ENCODE measurements at places on chromosomes 16 and 17. TPM values are rescaled to one million over a fixed set of nuclear protein-coding genes. Genes with fewer than 3 reads are reported as not detected.
A peak's percentile ranks its signal among the peaks of the same experiment; 100 is the strongest.

Gene KRT33A
- not detected for total RNA-seq

GRCh38 chr17:58242171-58242784 lies 3.9 kb downstream of the LPO start:
- no peak for DNase-seq

Gene CDH8
- 0.69 TPM for total RNA-seq

Gene AMZ2
- 55.4 TPM for total RNA-seq

Gene B3GNT9
- total RNA-seq: 0.64 TPM

Gene TMEM100
- total RNA-seq: not detected

Gene TBC1D16
- 3.4 TPM for total RNA-seq

Gene CACNG4
- not detected for total RNA-seq

DNA sequence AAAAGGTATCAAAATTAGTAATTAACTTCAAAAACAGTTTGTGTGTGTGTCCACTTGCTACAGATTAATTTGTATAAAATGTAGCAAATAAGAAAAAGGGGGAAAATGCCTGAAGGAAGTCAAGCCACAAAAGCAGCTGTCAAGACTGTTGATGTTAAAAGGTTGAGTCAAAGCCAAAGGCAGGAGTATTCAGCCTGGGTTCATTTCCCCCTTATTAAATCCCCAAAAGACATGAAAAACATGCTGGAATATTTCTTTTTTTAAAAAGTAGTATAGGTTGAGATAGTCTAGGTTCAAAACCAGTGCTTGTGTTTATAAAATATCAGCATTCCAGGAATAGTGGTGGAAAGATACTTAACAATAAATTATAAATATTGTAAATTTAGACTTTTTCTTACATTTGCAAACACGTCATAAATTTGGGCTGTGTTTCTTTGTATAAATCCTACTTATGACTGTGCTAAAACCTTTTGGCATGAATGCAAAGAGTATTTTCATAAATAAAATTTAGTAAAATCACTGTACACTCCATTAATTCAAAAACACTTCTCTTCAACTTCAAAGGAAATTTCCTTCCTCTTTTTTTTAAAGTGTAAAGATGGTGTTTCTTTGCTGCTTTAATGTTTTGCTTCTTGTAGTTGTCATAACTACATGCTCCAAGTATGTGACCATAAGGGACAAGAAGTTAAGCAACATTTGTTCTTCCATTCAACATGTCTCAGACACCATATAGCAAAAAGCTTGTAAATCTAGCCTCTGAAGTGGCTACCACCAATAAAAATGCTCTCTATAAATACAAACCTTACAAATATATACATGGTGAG lies 72.0 kb downstream of the SKAP1 start:
- no peak for DNase-seq

- no peak for DNase-seq
These were observed 2.3 kb upstream of the KCNJ16 start for GRCh38 chr17:70072546-70073309.

GRCh38 chr16:12685806-12686205 lies 117.9 kb downstream of the CPPED1 start:
- DNase-seq: no peak

GRCh38 chr16:24810951-24811843 lies 34.6 kb upstream of the SLC5A11 start:
- no peak for DNase-seq

GRCh38 chr17:81306898-81307510 lies 11.9 kb upstream of the SLC38A10 start:
- DNase-seq: no peak

Gene TM4SF5
- total RNA-seq: not detected

- DNase-seq: no peak
These were observed 1287.8 kb upstream of the CDH8 start for GRCh38 chr16:63323722-63324705.

Gene LUC7L
- total RNA-seq: 100 TPM

- no peak for DNase-seq
These were observed 104.3 kb downstream of the STXBP4 start for GRCh38 chr17:55072898-55073297.

GRCh38 chr16:8376858-8377257 lies 213.5 kb downstream of the TMEM114 start:
- no peak for DNase-seq

DNA sequence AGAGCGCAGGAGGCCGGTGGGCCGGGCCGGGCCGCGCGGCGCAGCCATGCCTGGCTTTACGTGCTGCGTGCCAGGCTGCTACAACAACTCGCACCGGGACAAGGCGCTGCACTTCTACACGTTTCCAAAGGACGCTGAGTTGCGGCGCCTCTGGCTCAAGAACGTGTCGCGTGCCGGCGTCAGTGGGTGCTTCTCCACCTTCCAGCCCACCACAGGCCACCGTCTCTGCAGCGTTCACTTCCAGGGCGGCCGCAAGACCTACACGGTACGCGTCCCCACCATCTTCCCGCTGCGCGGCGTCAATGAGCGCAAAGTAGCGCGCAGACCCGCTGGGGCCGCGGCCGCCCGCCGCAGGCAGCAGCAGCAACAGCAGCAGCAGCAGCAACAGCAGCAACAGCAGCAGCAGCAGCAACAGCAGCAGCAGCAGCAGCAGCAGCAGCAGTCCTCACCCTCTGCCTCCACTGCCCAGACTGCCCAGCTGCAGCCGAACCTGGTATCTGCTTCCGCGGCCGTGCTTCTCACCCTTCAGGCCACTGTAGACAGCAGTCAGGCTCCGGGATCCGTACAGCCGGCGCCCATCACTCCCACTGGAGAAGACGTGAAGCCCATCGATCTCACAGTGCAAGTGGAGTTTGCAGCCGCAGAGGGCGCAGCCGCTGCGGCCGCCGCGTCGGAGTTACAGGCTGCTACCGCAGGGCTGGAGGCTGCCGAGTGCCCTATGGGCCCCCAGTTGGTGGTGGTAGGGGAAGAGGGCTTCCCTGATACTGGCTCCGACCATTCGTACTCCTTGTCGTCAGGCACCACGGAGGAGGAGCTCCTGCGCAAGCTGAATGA lies 606 bp downstream of the THAP11 start:
- DNase-seq: no peak

Gene TVP23A
- total RNA-seq: 2.0 TPM

DNA sequence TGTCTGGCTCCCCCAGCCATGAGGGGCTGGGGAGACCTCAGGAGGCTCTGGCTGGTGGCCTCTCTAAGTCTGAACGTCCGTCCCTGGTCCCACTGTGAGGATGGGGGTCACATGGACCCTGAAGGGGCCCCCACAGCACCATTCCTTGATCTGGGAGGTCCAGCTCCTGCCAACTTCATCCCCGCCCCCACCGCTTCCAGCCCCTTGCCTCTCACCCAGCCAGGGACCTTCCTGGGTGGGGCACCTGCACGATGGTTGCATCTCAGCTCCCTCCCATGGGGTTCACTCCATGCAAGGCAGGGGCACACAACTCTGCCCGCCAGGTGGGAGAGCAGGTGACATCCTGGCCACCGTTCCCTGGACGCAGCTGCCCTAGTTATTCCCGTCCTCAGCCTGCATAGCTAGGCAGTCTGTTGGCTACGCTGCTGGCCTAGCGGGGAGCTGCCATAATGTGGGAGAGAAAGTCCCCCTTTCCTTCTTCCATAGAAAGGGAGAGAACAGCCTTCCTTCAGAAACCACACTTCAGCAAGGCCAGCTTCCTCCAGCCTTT lies 217.9 kb upstream of the RPL38 start:
- DNase-seq: no peak

GRCh38 chr17:55784666-55785065 lies 33.8 kb downstream of the PCTP start:
- DNase-seq: no peak

- DNase-seq: no peak
These were observed 1.4 kb upstream of the CHST4 start for GRCh38 chr16:71524566-71525553.

Gene CRISPLD2
- not detected for total RNA-seq

Gene PIRT
- total RNA-seq: not detected

GRCh38 chr16:79437764-79438751 lies 162.5 kb downstream of the MAF start:
- no peak for DNase-seq

- DNase-seq: peak; percentile 23
These were observed 436.4 kb downstream of the SOX9 start for GRCh38 chr17:72556944-72557826.

Gene UBALD2
- total RNA-seq: 144 TPM

DNA sequence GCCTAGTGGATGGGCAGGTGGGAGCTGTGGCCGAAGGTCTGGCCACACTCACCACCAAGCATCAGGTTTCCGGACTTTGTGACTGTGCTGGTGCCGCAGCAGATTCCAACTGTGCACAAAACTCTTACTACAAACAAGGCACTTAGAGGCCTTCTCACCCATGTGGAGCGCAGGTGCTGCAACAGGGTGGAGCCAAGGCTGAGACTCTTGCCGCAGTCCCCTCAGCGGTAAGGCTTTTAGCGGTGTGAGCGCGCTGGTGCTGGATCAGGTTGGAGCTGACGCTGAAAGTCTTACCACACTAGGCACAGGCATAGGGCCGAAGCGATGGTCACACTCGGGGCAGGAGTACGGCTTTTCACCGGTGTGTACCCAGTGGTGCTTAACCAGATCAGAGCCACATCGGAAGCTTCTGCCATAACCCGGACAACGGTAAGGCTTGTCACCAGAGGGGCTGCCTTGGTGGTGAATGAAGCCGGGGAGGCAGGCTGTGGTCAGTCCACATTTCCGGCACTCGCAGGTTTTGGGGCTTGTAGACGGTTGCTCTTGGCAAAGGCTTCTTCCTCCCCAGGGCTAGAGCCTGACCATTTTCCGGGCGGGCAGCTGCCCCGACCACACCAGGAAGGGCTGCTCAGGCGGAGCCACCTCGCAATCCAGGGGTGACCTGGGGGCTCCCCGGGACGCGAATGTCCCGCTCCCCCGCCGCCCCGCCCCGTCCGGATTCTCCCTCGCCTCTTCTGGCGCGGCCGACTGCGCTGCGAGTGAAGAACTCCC lies 1.0 kb upstream of the ARMC5 start:
- DNase-seq: peak; percentile 45

DNA sequence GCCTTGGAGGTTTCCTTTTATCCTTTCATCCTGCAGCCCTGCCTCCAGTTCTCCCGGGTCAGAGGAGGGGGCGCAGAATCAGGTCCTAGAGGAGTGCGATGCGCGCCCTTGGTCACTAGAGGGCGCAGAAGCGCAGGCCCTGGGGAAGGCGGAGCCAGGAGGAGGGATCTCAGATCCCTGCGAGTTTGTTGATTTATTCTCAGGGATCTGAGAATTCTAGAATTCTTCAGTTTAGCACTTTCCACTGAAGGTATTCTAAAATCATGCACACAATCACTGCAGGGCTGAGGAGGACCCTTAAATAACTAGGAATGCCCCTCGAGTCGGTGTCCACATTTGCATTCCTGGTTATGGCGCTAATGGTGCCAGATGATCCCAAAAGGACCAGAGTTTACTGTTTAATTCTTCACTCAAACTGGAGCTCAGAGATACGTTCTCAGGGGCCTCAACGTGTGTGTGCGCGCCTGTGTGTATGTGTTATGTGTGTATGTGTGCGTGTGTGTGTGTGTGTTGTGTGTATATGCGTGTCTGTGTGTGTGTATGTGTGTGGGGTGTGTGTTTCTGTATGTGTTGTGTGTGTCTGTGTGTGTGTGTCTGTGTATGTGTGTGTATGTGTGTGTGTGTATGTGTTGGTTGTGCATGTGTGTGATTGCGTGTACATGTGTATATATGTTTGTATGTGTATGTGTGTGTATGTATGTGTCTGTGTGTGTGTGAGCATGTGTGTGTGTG lies 6.9 kb upstream of the ELAC2 start:
- DNase-seq: peak; percentile 59

GRCh38 chr16:64858076-64858475 lies 263.8 kb downstream of the CDH11 start:
- no peak for DNase-seq

Gene KRTAP9-4
- not detected for total RNA-seq

GRCh38 chr17:16940116-16940881 lies 31.6 kb downstream of the TNFRSF13B start:
- DNase-seq: no peak

DNA sequence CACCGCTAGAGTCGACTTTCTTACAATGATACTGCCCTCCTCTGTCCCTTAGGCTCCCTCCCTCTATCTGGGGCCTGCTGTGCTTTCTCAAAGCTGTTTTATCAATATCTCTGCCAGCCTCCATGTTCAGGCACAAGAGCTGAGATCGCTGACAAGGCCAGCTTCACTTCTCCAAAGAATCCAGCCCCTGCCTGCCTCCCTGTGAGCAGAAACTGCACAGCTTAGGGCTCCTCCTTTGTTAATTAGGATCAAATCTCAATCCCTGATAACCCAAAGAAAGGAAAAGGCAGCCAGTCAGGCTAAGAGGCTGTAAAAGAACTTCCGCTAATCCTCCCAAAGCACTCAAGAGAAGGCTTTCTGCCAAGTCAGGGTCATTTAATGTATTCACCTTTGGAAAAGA lies 616.0 kb upstream of the CDH11 start:
- DNase-seq: no peak

DNA sequence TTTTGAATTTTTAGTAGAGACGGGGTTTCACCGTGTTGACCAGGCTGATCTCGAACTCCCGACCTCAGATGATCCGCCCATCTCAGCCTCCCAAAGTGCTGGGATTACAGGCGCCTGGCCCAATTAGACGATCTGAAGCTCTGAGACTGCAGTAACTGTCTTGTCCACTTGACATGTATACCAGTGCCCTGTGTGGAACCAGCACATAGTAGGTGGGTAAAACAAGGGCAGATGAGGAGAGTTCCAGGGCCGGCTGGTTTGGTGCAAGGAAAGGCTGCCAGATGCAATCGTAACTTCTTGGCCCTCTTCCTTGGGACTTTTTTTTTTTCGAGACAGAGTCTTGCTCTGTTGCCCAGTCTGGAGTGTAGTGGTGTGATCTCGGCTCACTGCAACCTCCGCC lies 3.1 kb downstream of the C17orf113 start:
- no peak for DNase-seq

DNA sequence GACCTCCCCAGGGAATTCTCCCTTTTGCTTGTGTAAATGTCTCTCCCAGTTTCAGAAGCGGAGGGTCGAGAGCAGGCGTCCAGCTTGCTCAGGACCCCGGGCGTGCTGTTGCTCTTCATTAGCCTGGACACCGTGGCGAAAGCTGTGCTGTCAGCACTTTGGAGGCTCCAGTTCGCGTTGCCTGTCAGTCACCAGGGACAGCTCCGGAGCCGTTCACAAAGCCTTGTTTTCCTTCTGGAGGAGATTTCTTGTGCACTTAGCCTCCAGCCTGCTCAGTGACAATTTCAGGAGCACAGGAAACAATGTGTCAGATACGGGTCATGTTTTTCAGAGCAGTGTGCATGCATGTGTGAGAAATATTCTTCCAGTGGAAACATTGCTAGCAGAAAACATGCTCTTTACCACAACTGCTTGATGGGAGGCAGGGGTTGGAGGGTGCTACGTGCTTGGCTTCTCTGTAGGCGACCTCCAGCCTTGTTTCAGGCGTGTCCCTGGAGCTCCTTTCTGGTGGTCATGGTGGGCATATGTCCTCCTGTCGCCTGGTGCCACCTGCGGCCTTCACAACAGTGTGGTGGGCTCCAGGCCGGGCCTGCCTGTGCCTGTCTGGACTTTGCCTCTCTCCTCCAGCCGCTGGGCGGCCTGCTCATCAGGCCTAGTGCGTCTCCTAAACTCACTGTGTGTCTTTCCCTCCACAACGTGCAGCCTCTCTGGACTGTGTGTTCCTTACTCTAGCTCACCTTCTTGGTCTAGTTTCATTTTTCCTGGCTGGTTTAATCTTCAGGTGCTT lies 29.0 kb downstream of the ZNF750 start:
- no peak for DNase-seq

GRCh38 chr17:48597528-48597777 lies 3.9 kb upstream of the HOXB5 start:
- no peak for DNase-seq

- DNase-seq: no peak
These were observed 109.1 kb downstream of the RGS9 start for GRCh38 chr17:65246252-65246651.

Gene ENDOV
- 28.1 TPM for total RNA-seq

- DNase-seq: no peak
These were observed 26.9 kb downstream of the GPT2 start for GRCh38 chr16:46911038-46911437.
